ENCODE measurements at places on chromosomes 3 and 15.

GRCh38 chr3:136236109-136236508 lies 14.0 kb upstream of the PCCB start:
- H3K4me1 ChIP-seq = no peaks in the 10 kb centered on the region
- no peaks in the 10 kb centered on the region for H3K36me3 ChIP-seq
- peaks cover 2% of the 10 kb centered on the region for H3K27me3 ChIP-seq
- no peak overlapping the region for H3K4me3 ChIP-seq
- no peak overlapping the region for H3K27ac ChIP-seq

GRCh38 chr15:63056829-63057228 lies 14.3 kb downstream of the TPM1 start:
- H3K36me3 ChIP-seq = peaks cover 42% of the 10 kb centered on the region
- H3K27me3 ChIP-seq = no peaks in the 10 kb centered on the region
- H3K27ac ChIP-seq = no peak overlapping the region
- no peak for DNase-seq
- H3K4me1 ChIP-seq = no peaks in the 10 kb centered on the region

GRCh38 chr3:40969756-40970466 lies 229.4 kb upstream of the CTNNB1 start:
- no peaks in the 10 kb centered on the region for H3K27me3 ChIP-seq
- H3K4me1 ChIP-seq = peaks cover 5% of the 10 kb centered on the region
- no peaks in the 10 kb centered on the region for H3K36me3 ChIP-seq
- no peak overlapping the region for H3K4me3 ChIP-seq

GRCh38 chr15:21267226-21267625 lies 173.1 kb downstream of the POTEB3 start:
- DNase-seq = no peak
- no peak overlapping the region for H3K27ac ChIP-seq
- H3K36me3 ChIP-seq = no peaks in the 10 kb centered on the region
- peaks cover 4% of the 10 kb centered on the region for H3K27me3 ChIP-seq
- no peak overlapping the region for H3K4me3 ChIP-seq

GRCh38 chr3:173548261-173548660 lies 150.7 kb downstream of the NLGN1 start:
- no peak overlapping the region for H3K27ac ChIP-seq
- no peaks in the 10 kb centered on the region for H3K36me3 ChIP-seq
- DNase-seq = no peak
- no peaks in the 10 kb centered on the region for H3K4me1 ChIP-seq

- no peaks in the 10 kb centered on the region for H3K36me3 ChIP-seq
- no peak for DNase-seq
- no peak overlapping the region for H3K4me3 ChIP-seq
- no peaks in the 10 kb centered on the region for H3K4me1 ChIP-seq
- no peak overlapping the region for H3K27ac ChIP-seq
- peaks cover 4% of the 10 kb centered on the region for H3K27me3 ChIP-seq
These were observed 202.8 kb upstream of the MRPL3 start for GRCh38 chr3:131705558-131706051.

DNA sequence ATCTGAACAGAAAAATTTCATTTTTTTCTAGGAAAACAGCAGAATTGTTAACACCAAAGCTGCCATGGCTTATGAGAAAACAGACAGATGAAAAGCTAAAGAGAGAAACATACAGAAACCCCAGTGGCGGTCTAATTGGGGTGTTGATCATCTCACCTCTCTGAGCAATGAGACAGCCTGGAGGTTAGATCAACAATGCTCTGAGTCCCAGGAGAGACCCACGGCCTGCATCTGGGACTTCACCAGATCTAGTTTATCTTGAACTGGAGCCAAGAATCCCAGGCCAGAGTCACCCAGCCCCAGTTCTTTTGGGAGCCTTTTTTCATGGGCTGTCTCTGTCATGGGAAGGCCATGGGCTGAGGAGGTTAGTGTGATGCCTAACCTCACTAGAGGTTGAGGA lies 3.5 kb upstream of the GALNT15 start:
- no peak for DNase-seq
- H3K36me3 ChIP-seq = no peaks in the 10 kb centered on the region
- peaks cover 13% of the 10 kb centered on the region for H3K27me3 ChIP-seq
- no peak overlapping the region for H3K4me3 ChIP-seq
- H3K4me1 ChIP-seq = no peaks in the 10 kb centered on the region
- no peak overlapping the region for H3K27ac ChIP-seq

GRCh38 chr3:81666502-81667121 lies 94.8 kb downstream of the GBE1 start:
- H3K4me3 ChIP-seq = no peak overlapping the region
- DNase-seq = no peak
- no peak overlapping the region for H3K27ac ChIP-seq
- H3K4me1 ChIP-seq = no peaks in the 10 kb centered on the region
- no peaks in the 10 kb centered on the region for H3K27me3 ChIP-seq

GRCh38 chr3:38297947-38298711 lies 16.0 kb downstream of the SLC22A14 start:
- H3K4me1 ChIP-seq = no peaks in the 10 kb centered on the region
- H3K27me3 ChIP-seq = no peaks in the 10 kb centered on the region
- DNase-seq = no peak
- no peaks in the 10 kb centered on the region for H3K36me3 ChIP-seq
- no peak overlapping the region for H3K27ac ChIP-seq
